ENCODE measurements at places on chromosomes 1 and 21.

- DNase-seq = no peak
Observed at GRCh38 chr1:8328271-8328670, 10.4 kb downstream of the SLC45A1 start.

- DNase-seq = no peak
Observed at GRCh38 chr1:222624214-222624613, 6.3 kb downstream of the MIA3 start.

GRCh38 chr1:91764471-91765115 lies 121.4 kb downstream of the TGFBR3 start:
- DNase-seq = no peak

GRCh38 chr1:93703643-93704042 lies 22.0 kb upstream of the BCAR3 start:
- no peak for DNase-seq

DNA sequence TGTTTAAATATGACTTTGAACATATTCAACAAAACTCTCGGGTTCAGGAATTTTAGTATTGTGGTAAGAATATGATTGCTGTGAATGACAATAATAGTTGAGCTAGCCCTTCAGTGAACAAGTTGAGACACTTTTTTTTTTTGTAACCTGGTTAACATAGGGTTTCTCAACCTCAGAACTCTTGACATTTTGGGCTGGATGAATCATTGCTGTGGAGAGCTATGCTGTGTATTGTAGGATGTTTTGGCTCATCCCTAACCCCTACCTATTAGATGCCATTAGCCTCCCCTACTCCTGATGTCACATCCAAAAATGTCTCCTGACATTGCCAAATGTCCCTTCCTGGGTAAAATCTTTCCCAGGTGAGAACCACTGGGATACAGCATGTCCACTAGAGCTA lies 113.7 kb downstream of the RUNX1 start:
- no peak for DNase-seq

GRCh38 chr21:43328958-43329691 lies 97.8 kb downstream of the SIK1 start:
- no peak for DNase-seq

DNA sequence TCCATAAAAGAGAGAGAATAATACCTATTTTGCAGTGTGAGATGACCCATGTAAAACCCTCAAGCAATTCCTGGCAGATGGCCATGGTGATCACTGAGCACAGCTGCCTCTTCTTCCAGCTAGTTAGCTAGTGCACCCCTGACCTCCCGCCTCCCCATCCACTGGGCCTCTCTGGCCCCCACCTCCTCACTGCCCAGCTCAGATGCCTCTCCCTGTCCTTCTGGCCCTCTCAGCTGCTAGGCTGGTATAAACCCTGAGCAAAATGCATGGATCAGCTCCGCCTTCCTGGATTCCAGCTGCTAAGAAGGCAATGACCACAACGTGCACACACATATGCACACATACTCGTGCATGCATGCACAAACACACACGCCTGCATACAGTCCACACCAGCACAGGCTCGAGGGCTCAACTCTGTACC lies 117.2 kb downstream of the DMRTB1 start:
- DNase-seq = no peak

DNA sequence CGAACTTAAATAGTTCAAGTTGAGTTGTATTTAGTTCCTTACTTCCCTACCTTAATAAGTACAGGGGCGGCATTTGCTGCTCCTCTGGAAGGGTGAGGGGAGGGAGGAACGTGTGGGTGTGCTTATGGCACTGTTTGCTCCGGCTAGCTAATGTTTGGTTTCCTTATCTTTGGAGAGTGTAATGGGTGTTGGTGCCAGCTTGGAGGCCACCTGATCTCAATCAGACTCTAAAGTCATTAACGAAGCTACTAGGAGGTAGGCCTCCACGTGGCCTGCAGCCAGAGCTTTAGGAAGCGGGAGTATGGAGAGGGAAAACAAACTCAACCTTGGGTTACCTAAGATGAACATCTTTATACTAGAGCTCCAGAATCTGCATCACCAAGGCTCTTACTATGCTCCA lies 43.0 kb upstream of the RAP1A start:
- DNase-seq = no peak

DNA sequence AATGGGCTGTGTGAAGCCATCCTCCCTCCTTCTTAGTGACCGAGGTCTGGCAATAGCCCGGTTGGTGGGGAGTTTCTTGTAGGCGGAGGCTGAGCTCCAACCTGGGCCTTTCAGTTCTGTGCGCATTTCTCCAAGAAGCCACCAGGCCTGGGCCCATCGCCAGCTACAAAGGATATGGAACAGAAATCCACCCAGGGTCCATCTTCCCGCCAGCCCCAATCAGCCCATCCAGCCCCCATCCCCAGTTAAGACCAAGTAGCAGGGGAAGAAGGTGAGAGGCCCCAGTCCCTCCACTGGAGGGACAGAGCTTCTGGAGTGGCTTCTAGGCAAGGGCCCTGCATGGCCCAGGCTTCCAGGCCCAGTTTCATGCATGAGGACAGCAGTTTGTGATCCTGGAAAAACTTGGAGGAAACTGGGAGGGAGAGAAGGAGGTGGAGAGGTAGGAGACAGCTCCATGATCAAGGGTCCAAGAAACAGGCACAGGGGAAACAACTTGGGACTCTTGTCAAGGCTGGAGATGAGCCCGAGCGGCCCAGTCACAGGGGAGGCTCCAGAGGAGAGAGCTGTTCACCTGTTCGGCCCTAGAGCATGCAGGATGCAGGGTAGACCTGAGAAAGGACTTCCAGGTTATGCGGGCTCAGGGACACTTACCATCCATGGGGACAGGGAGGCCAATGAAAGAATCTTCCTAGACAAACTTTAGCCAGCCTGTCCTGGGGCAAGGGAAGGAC lies 261.2 kb downstream of the PTPRU start:
- no peak for DNase-seq

DNA sequence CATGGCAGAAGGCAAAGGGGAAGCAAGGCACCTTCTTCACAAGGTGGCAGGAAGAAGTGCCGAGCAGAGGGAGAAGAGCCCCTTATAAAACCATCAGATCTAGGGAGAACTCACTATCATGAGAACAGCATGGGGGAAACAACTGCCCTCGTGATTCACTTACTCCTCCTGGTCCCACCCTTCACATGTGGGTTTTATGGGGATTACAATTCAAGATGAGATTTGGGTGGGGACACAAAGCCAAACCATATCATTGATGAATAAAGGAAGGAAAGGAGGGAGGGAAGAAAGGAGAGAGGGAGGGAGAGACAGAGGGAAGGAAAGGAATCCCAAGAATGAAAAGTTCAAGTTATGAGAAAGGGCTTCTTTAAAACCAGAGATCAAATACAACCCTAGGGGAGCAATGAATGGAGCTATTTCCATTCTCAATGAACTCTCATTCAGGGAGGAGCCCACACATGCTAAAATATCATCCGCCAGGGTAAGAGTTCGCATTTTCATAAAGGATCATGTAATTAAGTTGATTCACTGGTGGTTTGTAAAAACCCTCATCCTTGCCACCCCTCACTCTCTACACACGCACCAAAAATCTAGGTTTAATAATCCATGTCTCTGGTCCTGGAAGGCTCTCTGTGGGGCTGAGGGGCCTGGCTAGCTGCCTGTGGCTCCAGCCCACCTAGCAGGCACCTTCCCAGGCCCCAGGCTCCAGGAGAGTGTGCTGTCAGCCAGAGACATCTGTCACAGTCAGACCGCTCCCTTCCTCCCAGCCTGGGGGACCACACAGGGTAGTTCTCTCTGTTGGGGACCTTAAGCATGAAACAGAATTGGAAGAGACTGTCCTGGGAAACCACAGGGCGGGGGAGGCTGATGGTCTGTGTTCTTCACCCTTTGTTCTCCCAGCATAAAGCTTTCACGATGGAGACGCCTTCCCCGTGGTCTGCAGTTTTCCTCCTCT lies 94.0 kb downstream of the CCDC185 start:
- DNase-seq = no peak

DNA sequence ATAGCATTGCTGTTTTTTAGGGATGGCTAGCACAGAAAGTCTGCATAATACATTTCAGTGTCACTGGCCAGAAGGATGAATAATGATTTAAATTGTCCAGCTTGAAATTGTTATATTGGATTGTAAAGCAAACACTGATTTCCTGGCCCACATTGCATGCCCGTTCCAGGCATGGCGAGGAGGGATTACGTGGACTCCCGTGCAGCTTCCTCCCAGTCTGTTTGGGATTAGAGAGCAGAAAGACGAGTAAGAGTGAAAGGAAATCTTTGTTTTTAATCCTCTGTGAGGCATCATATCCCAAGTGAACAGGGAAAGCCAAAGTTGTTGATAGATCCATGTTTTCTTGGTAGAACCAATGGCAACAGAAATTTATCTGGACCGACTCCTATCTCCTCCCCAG lies 8.4 kb downstream of the TRIM58 start:
- DNase-seq = no peak

DNA sequence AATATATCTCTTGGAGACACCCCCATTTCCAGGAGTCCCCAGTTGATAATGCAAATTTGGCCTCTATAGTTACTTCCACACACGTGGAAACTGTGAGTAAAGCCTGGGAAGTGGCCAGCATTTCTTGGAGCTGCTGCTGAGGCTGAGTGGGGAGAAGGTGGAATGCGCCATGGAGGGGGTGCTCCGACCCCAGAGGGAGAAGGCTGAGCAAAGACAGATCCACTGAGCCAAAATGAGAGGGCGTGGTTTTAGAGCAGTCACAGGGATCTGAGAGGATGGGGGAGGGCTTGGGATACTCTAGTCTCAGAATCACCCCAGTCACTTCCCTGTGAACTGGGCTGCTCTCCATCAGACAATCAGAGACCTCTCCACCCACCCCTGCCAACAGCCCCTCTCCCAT lies 38.7 kb downstream of the TRIM62 start:
- DNase-seq = no peak

- no peak for DNase-seq
Observed at GRCh38 chr1:29179641-29180184, 2.0 kb downstream of the SRSF4 start.

- DNase-seq = peak; percentile 35
Observed at GRCh38 chr1:26529655-26530409, at the start of gene RPS6KA1. Gene RPS6KA1, plus strand, starts transcription at chr1:26529761. Its CDS starts 160 bp downstream, at chr1:26529921.

DNA sequence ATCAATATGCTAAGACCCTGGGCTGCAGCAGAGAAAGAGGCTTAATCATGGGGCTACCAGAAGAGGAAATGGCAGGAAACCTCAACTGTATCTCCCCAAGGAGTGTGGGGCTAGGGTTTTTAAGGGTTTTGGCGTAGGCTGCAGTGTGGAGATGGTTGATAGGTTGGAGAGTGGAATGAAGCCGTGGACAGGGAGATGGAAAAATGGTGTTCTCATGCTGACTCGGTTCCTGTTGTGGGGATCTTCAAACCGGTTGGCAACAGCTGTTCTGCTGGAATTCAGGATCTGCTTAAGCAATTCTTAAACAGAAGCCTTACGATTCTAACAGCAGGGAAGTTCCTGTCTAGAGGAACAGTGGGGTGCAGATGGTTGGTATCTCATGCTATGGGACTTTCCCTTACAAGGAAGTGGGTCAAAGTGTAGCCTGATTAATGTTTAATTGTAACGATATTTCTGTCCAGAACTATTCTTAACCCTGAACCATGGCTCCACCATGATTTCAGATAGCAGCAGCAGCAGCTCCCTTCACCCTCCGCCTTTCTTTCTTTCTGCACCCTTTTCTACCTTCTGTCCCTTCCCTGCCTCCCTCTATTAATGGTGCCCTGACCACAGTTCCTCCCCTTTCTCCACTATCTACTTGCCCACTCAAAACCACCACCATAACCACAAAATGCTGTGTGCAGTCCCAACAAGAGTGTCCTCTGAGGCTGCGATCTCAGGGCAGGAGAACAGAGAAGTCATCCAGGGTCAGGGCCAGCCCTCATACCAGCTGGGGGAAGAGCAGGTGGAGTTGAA lies 30.8 kb downstream of the RSPH1 start:
- DNase-seq = no peak

GRCh38 chr1:92940541-92940940 lies 20.7 kb downstream of the DIPK1A start:
- DNase-seq = no peak

DNA sequence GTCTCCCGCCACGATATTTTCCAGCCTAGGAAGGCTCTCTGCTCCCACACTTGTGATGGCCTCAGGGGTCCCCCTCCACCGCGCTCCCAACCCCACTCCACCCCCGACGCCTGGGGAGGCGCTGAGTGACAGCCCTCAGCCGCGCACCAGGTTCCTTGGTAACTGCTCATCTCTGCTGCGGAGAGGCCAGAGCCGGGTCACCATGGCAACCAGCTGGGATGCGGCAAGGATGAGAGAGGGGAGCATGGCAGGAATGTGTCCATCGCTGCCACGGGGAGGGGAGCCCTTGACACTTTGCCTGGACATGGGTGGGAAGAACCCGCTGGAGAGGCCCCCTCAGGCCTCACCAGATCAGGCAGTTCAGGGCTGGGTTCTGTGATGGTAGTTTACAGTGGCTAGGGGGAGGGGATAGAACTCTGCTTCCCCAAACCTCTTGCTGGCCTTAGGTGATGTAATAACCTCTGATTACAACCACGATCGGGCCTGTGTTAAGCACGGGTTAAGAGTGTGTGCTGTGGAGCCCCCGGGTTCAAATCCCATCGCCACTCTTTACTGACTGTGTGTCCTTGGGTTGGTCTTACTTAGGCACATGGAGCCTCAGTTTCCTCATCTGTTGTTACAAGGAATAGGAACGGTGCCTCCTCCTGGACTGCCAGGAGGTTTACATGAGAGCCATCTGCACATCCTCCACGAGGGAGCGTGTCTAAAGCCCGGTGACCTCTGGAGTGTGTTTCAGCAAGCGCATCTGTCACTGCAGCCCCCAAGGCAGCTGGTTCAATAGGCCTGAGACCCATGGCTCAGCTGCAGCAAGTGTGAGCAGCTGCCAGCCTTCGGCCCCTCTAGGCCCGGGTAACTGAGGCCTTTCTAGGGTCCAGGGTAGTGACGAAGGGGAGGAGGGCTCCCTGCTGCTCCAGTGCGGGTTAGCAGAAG lies 6.3 kb downstream of the KIF17 start:
- DNase-seq = no peak

- DNase-seq = no peak
Observed at GRCh38 chr1:12245116-12245515, 15.3 kb downstream of the VPS13D start.

- DNase-seq = no peak
Observed at GRCh38 chr1:101278845-101279244, 42.0 kb downstream of the S1PR1 start.

DNA sequence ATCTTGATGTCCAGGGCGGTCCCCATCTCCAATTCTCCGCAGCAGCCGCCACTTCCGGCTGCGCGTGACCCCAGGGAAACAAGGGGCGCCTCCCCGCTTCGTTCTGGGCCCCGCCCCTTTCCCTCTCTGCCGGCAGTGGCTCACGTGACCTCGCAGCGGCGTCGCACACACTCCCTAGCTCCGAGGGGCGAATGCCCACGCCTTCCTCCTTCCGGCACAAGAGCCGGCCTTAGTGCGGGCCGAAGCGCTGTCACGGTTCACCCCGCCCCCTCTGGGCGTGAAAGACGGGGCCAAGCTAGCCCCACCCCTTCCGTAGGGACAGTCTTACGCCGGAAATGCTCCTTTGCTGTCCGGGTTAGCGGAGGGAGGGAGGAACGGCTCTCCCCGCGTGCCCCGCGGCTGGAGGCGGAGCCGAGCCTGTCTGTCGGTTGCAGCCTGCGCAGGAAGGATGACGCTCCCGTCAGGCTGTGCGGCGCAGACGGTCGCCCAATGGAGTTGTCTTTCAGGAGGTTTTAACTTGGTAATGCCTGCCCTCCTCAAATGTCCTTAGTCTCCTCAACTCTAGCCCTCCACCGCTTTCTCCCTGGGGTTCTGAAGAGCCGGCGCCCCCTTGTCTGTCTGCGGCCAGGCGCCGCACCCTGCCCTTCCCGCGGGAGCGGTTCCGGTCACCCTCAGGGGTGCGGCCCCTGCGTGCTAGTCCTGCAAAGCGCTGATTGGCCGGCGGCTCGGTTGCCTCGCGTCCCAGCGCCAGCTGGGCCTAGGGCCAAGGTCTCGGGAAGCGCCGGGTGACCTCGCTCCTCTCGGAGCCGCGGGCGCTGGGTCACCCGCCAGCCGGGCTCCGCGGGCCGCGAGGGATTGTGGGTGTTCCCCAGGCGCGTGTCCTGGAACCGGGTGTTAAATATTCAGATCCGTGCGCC lies at the start of gene VPS26C:
VPS26C (minus strand) TSS at position 66 of the 917 bp plus-strand sequence; CDS start at position 26, 40 bp downstream.
- peak; percentile 97 for DNase-seq
